ENCODE measurements at places on chromosomes 2 and 18. TPM values are rescaled to one million over a fixed set of nuclear protein-coding genes. Genes with fewer than 3 reads are reported as not detected.
A peak's percentile ranks its signal among the peaks of the same experiment; 100 is the strongest.

DNA sequence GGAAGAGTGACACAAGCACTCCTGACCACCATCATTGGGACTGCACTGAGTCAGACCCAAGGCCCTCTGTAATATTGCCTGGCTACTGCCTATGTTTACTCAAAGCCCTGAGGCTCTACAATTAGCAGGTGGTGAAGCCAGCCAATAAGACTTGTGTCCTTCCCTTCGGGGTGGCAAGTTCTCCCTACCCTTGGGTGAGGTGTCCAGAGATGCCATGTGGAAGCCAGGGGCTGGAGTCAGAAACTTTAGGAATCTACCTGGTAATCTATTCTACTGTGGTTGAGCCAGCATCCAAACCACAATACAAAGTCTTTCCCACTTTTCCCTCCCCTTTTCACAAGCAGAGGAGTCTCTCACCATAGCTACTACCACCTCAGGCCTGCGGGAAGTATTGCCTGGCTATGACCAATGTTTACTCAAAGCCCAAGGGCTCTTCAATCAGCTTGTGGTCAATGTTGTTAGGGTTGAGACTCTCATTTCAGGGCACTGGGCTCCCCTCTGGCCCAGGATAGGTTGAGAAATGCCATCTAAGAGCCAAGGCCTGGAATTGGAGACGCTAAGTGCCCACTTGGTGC lies 17.6 kb downstream of the DHRS9 start:
- no peak for DNase-seq

DNA sequence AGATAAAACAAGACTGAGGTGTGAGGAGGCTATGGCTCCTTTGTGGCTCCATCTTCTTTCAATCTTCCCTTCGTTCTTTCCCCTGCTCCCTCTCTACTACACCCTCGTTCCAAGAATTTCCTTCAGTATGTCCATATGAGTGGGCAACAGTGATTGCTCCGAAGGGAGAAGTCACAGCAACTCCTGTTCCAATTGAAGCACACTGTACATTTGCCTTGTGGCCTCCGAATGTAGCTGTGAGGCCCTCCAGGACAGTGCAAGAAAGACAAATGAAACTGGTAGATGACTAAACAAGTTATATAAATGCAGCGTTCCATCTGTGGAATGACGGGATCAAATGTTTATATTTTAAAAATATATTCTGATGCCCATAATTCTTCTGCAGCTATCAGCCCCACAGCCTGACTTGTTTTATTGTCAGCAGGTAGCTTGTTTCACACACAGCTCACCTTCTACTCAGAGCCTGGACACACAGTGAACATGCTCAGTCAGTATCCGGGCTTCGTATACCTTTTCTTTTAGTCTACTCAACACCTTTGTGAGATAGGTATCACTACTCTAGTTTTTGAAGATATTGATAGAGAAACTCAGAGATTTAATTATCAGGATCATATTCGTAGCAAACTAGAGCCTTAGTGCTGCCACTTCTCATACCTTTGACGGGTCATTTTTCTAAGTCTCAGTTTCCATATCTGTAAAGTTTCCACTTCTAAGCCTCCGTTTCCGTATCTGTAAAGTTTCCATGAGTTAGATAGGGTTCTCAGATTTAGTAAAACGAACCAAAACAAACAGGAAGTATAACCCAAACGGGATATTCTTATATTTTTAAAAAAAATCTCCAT lies 216.7 kb upstream of the STON1 start:
- DNase-seq, result no peak

Gene LYG2
- total RNA-seq, result not detected

GRCh38 chr18:45248240-45248903 lies 366.9 kb upstream of the SLC14A2 start:
- peak; percentile 53 for DNase-seq

DNA sequence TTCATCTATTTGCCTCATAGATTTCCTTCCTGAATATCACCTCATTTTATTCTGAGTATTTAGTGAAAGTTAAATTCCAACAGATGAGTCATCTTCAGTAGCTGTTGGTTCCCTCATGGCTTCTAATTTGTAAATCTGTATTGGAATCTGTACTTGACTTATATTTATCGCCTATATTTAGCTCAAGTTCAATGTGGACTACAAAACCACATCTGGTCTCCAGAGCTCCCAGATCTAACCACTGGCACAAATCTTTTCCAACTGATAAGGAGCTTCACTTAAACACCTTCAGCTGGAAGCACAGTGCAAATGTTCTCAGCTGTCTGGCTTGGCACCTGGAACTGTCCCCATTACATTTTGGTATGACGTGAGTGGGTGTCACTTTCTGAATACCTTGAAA lies 82.8 kb upstream of the DSEL start:
- DNase-seq, result peak; percentile 38
